Type B pancreatic cell (in vitro differentiated cells): ENCODE measurements at places on chromosomes 16 and 17. TPM values are rescaled to one million over a fixed set of nuclear protein-coding genes. Genes with fewer than 3 reads are reported as not detected.

ARRB2 gene
- 22.9 and 47.4 TPM in 2 replicates for total RNA-seq

GRCh38 chr16:50363656-50364055 is 5.1 kb downstream of the BRD7 start:
- no peak overlapping the region for H3K27ac ChIP-seq
- DNase-seq: no peak
- no peak overlapping the region for H3K4me3 ChIP-seq
- no peaks in the 10 kb centered on the region for H3K27me3 ChIP-seq

DNA sequence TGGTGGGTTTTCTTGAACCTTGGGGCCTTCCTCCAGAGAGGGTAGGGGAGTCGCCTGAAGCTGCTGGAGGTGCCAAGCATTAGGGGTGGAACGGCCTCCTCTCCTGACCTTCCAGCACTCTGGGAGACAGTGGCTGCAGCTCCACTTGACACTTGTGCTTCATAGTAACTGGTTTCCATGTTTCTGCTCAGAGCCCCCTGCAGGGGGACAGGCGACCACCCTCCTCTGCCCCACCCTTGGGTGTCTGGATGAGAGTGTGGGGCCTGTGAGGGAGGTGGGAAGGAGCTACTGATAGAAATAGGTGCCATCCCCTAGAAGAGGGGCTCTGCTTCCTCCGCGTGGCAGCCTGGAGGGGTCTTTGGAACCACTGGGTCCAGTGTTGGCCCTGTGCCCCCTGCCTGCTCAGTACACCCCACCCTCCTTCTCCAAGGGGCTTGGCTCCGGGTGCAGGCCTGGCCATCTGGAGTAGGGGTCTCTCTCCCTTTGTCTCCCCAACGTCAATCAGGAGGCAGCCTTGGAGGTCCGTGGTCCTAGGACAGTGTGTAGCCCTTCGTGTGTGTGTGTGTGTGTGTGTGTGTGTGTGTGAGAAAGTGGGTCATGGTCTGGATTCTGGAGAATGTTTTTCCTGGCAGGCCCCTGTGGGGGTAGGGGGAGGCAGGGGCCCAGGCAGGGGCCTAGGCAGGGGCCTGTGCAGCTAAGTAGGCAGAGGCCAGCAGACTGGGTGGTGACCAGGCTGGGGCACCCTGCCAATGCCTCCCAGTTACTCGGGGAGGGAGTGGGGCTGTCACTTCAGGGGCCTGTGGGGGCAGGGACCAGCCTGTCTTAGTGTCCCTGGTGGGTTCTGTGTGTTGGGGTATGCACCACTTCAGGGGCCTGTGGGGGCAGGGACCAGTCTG is 4.9 kb downstream of the LASP1 start:
- DNase-seq: no peak
- H3K36me3 ChIP-seq: peaks cover 17% of the 10 kb centered on the region
- peak overlapping the region; percentile 31 for H3K4me3 ChIP-seq

- DNase-seq: no peak
- no peak overlapping the region for H3K27ac ChIP-seq
- peaks cover 3% of the 10 kb centered on the region for H3K36me3 ChIP-seq
- no peak overlapping the region for H3K4me3 ChIP-seq
- H3K4me1 ChIP-seq: peaks cover 34% of the 10 kb centered on the region
- H3K27me3 ChIP-seq: no peaks in the 10 kb centered on the region
Measured at GRCh38 chr17:57506774-57507127, 238.3 kb downstream of the CCDC182 start.

GRCh38 chr16:76081967-76082366 is 195.2 kb upstream of the CNTNAP4 start:
- peaks cover 4% of the 10 kb centered on the region for H3K4me1 ChIP-seq
- H3K36me3 ChIP-seq: no peaks in the 10 kb centered on the region
- H3K27me3 ChIP-seq: peaks cover 4% of the 10 kb centered on the region
- no peak for DNase-seq
- H3K4me3 ChIP-seq: no peak overlapping the region

- peaks cover 9% of the 10 kb centered on the region for H3K4me1 ChIP-seq
- DNase-seq: no peak
- H3K27me3 ChIP-seq: peaks cover 24% of the 10 kb centered on the region
Measured at GRCh38 chr17:77634710-77635109, 323.8 kb upstream of the TNRC6C start.

GRCh38 chr16:4246777-4247459 is 5.0 kb upstream of the SRL start:
- no peak overlapping the region for H3K4me3 ChIP-seq
- no peaks in the 10 kb centered on the region for H3K27me3 ChIP-seq
- DNase-seq: no peak
- no peaks in the 10 kb centered on the region for H3K36me3 ChIP-seq
- no peak overlapping the region for H3K27ac ChIP-seq
- peaks cover 4% of the 10 kb centered on the region for H3K4me1 ChIP-seq

- H3K27me3 ChIP-seq: no peaks in the 10 kb centered on the region
- no peak overlapping the region for H3K4me3 ChIP-seq
- no peaks in the 10 kb centered on the region for H3K36me3 ChIP-seq
- peaks cover 9% of the 10 kb centered on the region for H3K4me1 ChIP-seq
- DNase-seq: no peak
- H3K27ac ChIP-seq: no peak overlapping the region
Measured at GRCh38 chr17:55279788-55280187, 15.0 kb downstream of the HLF start.

CD300LF gene
- 0.19 TPM in 1 of 2 replicates, not detected in the other for total RNA-seq

- no peak overlapping the region for H3K4me3 ChIP-seq
- H3K36me3 ChIP-seq: no peaks in the 10 kb centered on the region
- H3K27ac ChIP-seq: peak overlapping the region; percentile 13
Measured at GRCh38 chr17:41322094-41322902, 6.8 kb upstream of the KRTAP17-1 start.

DNA sequence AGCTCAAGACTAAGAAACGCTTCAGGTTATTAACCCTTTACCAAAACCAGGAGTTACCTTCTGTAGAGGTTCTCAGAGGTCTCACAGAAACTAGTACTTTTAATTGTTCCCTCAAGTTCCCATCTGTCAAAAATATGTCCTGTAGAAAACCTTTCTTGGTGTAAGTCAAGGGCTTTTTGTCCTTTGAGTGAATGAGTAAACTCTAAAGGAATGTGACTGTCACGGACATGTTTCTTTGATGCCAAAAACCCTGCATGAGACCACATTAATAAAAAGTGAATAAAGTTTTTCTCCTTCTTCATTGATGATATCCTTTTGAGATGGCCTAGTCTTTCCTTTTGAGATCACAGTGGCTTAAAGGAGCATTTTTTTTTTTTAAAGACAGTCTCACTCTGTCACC is 102.9 kb downstream of the NLK start:
- no peaks in the 10 kb centered on the region for H3K36me3 ChIP-seq
- H3K4me1 ChIP-seq: peaks cover 11% of the 10 kb centered on the region
- no peak overlapping the region for H3K4me3 ChIP-seq
- no peaks in the 10 kb centered on the region for H3K27me3 ChIP-seq

GCGR gene
- total RNA-seq: 1.2 and 1.7 TPM in 2 replicates

C17orf113 gene
- total RNA-seq: 2.1 and 3.0 TPM in 2 replicates

DNA sequence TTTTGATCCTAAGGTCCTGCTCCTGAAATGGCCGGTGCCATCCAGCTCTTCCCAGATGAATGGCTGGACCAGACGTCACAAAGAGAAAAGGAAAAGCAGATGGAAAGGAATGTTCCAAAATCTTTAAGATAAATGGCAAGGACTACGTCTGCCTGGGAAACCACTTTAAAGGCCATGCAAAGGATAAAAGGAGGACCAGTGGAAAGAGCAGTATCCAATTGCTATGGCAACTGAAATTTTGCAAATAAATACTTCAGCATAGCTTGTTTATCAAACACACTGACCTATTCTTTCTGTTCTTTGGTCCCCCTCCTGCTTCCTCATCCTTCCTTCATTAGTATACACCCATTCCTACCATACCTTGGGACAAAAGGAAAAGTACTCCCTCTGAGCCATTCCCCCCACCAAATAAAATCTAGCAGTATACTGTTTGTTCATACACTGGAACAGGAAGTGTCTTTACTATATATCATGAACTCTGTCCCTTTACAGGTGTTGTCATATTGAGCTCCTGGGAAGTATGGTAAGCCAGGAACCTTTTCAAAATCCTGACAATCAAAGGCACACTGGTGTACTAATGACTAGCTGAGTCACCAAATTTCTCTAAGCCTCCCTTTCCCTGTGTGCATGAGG is 37.2 kb upstream of the NUFIP2 start:
- H3K27me3 ChIP-seq: no peaks in the 10 kb centered on the region
- no peaks in the 10 kb centered on the region for H3K36me3 ChIP-seq
- H3K27ac ChIP-seq: no peak overlapping the region
- DNase-seq: no peak
- no peak overlapping the region for H3K4me3 ChIP-seq

- H3K27me3 ChIP-seq: no peaks in the 10 kb centered on the region
- DNase-seq: no peak
- peak overlapping the region; percentile 82 for H3K4me3 ChIP-seq
- peaks cover 9% of the 10 kb centered on the region for H3K4me1 ChIP-seq
Measured at GRCh38 chr16:88455610-88456355, 2.7 kb downstream of the ZFPM1 start.

GRCh38 chr17:69523244-69523861 is 108.9 kb downstream of the MAP2K6 start:
- no peak overlapping the region for H3K27ac ChIP-seq
- H3K27me3 ChIP-seq: no peaks in the 10 kb centered on the region
- no peak for DNase-seq
- peaks cover 3% of the 10 kb centered on the region for H3K4me1 ChIP-seq

- H3K27me3 ChIP-seq: peaks cover 55% of the 10 kb centered on the region
- no peaks in the 10 kb centered on the region for H3K36me3 ChIP-seq
- H3K4me3 ChIP-seq: no peak overlapping the region
- DNase-seq: no peak
- no peak overlapping the region for H3K27ac ChIP-seq
- H3K4me1 ChIP-seq: peaks cover 6% of the 10 kb centered on the region
Measured at GRCh38 chr17:80498242-80498919, 22.0 kb upstream of the NPTX1 start.

GRCh38 chr17:81403671-81404534 is 8.6 kb downstream of the BAHCC1 start:
- peaks cover 1% of the 10 kb centered on the region for H3K36me3 ChIP-seq
- DNase-seq: no peak
- peaks cover 1% of the 10 kb centered on the region for H3K27me3 ChIP-seq
- peak overlapping the region; percentile 97 for H3K27ac ChIP-seq
